ENCODE measurements at places on chromosomes 3 and 15.

- no peak for DNase-seq
These were observed 34.0 kb upstream of the THBS1 start for GRCh38 chr15:39546842-39547241.

GRCh38 chr15:89551550-89551949 lies 23.7 kb upstream of the TICRR start:
- DNase-seq, result no peak

DNA sequence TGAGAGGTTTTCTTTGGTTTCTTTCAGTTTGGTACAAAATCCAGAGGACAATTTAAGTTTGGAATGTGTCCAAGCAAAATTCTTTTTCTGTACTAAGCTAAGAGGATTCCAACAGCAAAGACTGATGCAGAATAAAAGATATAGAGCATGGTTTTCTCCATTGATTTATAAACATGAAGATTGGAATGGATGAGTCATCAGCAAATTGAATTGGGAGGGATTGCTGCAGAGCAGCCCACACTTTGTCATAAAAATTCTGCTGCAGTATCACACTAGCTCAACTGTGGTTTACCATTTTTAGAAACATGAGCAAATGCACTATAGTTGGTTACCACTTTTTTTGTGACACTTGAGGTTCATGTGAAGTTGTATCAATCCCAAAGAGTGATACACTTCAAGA lies 16.1 kb upstream of the LARP6 start:
- no peak for DNase-seq

DNA sequence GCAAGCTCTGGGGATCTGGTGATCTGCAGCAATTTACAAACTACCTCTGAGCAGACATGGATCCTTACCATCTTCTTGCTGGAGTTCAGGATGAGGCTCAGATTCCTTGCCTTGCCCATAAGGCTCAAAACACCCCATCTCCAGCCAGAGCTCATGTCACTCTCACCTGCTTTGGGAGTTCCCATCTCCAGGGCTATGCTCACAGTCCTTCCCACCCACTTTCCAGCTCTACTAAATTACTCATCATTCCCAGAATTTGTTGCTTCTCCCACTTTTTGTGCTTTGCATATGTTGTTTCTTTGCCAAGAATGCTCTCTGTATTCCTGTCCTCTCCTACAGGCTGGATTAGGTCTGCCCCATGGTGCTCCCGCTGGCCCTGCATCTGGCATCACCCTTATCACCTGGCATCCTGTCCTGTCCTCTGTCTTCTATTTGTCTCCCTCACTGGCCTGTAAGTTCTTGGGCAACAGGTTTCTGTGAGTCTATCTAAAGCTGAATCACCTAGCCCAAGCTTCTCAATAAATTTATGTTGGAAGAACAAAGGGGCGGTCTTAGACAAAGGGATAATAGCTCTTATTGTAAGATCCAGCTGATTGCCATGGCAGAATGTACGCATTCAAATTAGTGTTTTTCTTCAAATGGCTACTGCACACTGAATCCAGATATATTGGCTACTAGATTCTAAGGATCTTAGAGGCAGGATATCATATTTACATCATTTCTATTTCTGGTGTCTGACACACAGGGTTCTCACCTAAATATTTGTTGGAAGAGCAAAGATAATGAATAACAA lies 179.2 kb downstream of the CLSTN2 start:
- DNase-seq, result peak; percentile 55

DNA sequence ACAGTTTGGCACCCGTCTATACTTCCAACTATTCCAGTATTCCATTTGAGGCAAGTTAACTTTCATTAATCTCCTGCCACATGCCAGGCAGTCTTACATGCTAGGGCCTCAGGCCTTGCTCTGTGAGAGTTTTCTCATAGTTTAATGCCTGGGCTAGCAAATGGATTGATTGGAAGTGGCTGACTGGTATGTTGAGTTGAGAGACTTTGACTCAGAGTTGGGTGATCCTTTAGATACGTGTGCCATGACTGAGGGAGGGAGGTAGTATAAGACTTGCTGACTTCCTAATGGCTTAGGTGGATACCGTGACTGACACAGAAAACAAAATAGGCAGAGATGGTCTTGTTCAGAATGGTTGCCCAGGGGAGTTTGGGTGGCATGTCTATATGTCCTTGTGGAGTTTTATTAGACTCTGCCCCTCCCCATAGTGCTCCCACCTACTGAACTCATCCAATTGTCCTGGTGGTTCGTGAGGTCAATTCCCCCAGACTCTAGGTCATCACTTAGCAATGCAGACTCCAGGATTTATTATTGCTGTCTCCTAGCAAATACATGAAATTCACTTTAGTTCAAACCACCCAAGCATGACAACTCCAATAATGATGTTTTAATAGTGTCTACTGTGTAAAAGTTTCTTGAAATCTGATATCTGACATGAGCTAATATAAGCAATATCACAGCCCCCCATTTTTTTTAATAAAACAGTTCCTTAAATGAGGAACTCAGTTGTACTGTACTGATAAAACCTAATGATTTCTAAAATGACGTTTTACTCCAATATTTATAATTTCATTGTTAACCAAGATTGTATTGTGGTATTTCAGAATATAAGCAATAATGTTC lies 413.9 kb upstream of the MDFIC2 start:
- DNase-seq, result no peak

Data from NCI-H526 (cell line).